ENCODE measurements at places on chromosomes 12 and 14.

- DNase-seq: no peak
Observed at GRCh38 chr12:87441511-87441910, 587.7 kb downstream of the C12orf50 start.

DNA sequence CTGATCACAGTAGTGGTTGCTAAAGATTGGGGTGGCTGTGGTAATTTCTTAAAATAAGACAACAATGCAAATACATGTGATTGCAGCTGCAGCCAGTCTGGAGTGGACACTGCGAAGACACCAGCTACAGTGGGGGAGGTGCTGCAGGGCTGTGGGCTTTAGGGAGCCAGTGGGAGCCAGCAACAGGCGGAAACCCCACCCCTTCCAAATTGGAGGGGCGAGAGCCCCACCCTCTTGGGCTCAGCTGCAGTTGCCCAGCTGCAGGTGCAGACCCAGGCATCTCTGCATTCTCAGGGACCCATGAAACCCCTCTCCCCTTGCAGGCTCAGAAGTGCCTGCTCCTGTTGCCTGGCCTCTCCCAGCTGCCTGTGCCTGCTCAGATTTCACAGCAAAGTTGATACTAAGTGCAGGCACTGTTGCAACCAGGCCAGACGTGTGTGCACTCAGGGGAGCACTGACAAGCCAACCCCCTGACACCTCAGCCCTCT lies 104.8 kb downstream of the MYF5 start:
- DNase-seq: no peak

GRCh38 chr14:77872983-77873382 lies 73.1 kb downstream of the ADCK1 start:
- DNase-seq: no peak

- peak; percentile 52 for DNase-seq
Observed at GRCh38 chr12:41212625-41213024, 24.5 kb downstream of the PDZRN4 start.

DNA sequence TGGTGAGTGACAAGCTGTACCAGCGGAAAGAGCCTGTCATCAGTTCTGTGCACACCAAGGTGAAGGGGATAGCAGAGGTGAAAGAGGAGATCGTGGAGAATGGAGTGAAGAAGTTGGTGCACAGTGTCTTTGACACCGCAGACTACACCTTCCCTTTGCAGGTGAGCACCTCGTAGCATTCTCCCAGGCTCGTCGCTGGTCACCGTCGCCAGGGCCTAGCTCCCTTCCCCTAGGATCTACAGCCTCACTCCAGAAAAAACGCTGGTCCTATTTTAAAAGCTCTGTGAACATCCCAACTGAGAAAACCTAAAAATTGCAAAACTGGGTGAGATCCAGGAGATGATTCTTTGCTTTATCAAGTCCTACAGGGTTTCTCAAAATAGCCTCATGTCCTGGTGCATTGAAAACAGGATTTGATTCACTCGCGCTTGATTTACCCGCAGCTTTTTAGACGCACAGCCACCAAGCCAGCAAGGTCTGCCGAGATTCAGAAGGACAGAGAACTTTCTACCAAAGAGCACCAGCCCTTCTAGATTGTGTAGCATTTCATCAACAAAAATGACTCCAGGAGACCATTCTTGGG lies 22.2 kb downstream of the P2RX7 start:
- no peak for DNase-seq

DNA sequence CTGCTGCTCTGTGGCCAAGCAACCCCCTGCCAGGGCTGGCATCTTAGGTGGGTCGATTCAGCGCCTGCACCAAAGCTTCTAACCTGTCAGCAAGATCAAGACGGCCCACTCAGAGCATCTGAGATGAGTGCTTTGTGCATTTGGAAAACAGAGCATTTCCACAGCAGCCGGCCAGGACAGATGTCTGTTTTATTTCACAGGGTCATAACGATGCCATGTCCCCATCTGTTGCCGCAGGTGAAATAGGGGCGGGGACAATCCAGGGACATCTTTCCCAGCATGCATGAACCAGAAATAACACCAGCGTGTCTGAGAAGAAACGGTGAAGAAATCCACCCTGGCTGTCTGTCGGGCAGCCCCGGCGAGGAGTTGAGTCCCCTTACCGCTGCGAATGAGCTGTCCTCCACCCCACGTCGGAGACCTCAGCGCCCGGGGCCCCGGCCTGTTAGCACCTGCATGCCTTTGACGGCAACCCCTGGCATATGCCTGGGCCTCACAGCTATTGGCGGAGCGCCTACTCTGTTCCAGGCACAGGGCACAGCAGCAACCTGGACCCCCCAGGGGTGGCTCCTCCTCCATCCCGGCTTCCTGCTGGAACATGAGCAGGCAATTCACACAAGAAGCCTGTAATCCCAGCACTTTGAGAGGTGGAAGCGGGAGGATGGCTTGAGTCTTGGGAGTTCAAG lies 30.6 kb upstream of the ULK1 start:
- no peak for DNase-seq

- DNase-seq: no peak
Observed at GRCh38 chr14:55130196-55130550, 1.1 kb downstream of the LGALS3 start.

GRCh38 chr12:101229841-101230241 lies 19.8 kb upstream of the SLC5A8 start:
- no peak for DNase-seq

DNA sequence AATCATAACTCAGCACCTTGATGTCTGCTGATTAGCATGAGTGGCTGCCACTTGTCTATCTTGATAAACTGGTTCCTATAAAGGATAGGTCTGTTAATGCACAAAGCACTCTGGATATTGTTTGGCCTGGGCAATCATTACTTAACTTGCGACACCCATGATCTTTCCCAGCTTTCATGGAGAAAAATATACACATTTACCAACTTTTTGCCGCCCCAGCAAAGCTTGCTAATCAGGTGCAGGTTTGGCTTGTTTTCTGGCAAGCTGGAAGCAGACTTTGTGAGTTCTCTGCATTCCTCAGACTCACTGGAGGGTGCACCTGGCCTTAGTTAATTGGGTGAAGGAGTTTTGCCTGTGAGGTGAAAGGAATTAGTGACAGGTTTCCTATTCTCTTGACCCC lies 1126.4 kb upstream of the FLRT2 start:
- no peak for DNase-seq

DNA sequence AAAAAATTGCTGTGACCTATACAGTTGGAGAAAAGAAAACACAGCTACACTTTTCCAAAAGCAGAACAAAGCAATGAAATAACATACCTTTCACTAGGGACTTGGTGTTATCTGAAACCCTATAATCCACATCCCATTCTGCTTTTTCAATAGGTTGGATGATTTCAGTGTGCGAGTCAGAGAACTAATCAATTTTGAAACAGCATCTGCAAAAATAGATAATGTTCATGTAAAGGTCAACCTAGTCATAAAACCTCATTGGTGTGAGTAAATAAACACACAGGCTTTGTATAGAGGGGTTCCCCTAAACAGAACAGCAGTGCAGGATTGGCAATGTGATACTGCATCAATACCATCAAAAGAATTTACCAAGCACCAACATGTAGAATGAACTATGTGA lies 173.0 kb upstream of the G2E3 start:
- no peak for DNase-seq

DNA sequence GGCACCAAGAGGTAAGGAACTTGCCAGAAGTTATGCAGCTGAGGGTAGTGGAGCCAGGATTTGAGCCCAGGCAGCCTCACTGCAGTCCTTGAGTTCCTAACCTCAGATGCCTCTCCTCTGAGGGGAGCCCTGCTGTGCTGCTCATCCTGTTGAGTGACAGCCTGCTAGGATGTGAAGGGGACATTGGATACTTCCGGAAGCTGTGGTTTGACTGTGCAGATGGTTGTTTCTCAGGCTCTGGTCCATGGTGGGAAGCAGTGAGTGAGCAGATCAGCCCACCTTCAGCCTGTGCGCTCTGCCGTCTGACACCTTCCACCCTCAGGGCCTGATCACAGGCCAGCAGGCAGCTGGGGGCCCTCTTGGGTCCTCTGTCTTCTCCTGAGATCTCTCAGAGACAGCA lies 253.2 kb downstream of the CACNA1C start:
- DNase-seq: no peak

- peak; percentile 13 for DNase-seq
Observed at GRCh38 chr14:51561141-51561540, 90.6 kb upstream of the FRMD6 start.

DNA sequence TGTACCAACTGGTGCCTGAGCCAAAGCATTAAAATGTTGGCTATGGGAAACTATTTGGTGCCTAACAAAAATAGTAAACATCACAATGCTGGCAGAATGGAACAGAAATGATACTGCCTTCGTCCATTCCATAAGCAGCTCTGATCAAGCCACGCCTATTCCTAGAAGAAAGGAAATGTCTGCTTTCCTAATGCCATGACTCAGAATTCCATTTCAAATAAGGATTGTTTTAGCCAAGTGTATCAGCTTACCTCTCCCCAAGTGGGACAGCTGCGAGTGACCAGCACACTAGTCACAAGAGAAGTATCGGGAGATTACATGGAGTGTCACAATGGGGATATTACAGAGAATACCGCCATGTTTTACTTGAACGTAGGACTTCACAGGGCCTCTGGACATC lies 38.7 kb downstream of the GLT8D2 start:
- no peak for DNase-seq

GRCh38 chr14:102666635-102667034 lies 74.2 kb downstream of the RCOR1 start:
- no peak for DNase-seq
